ENCODE measurements at places on chromosomes 5 and 9. TPM values are rescaled to one million over a fixed set of nuclear protein-coding genes. Genes with fewer than 3 reads are reported as not detected.

Gene HTR1A
- not detected for polyA plus RNA-seq

DNA sequence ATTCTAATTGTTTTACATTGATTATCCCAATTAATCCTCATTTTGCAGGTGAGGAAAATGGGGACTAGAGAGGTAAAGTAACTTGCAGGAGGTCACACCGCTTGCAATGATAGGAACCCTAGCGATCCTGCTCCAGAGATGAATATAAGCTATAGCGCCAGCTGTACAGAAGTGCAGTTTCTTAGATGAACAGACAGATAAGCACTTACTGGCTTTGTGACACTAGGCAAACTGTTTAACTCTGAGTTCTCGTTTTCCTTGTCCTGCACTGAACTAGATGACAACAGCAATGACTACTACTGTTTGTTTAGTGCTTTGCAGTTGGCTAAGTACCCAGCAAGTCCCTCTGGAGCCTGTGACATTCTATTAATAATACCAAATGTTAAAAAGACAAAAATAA lies 11.1 kb downstream of the LHX6 start:
- no peak for DNase-seq

- DNase-seq: no peak
These were observed 151.0 kb downstream of the LPAR1 start for GRCh38 chr9:110887276-110887675.

Gene PTRH1
- 6.1 TPM for polyA plus RNA-seq

DNA sequence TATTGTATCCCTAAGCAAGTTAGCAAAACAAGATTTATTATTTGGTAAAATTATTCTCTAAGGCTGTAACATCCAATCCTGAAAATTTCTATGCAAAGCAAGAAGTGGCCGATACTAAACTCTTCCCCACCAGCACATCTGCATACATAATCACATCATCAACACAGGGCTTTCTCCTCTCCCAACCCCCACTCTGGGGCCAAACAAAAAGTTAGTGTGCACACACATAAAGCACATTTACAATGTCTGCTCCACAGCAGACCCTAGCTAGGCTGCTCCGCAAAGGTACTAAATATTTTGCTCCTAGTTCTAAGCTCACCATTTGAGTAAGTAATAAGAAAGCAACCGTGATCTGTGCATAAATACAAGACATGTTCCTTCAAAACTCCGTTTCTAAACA lies 3.6 kb downstream of the RNF130 start:
- DNase-seq: no peak

Gene PCDHA12
- not detected for polyA plus RNA-seq

DNA sequence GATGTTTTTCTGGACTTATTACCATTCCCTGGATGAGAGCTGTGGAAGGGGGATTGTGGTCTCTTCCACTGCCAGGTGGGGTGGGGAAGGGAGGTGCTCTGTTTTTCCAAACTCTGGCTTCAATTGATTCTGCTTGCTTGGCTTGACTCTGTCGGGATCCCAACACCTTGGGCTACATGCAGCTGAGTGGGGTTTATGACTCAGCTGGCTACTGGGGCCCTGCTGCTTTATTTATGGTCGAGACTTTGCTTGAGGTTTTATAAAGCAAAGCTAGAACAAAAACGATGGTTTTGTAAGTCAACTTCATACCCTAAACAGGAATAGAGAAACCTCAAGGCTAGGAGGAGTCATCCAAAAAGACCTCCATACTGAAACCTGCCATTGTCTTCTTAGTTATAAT lies 76.3 kb downstream of the AOPEP start:
- no peak for DNase-seq

- no peak for DNase-seq
These were observed 37.7 kb downstream of the SAR1B start for GRCh38 chr5:134594797-134595457.

DNA sequence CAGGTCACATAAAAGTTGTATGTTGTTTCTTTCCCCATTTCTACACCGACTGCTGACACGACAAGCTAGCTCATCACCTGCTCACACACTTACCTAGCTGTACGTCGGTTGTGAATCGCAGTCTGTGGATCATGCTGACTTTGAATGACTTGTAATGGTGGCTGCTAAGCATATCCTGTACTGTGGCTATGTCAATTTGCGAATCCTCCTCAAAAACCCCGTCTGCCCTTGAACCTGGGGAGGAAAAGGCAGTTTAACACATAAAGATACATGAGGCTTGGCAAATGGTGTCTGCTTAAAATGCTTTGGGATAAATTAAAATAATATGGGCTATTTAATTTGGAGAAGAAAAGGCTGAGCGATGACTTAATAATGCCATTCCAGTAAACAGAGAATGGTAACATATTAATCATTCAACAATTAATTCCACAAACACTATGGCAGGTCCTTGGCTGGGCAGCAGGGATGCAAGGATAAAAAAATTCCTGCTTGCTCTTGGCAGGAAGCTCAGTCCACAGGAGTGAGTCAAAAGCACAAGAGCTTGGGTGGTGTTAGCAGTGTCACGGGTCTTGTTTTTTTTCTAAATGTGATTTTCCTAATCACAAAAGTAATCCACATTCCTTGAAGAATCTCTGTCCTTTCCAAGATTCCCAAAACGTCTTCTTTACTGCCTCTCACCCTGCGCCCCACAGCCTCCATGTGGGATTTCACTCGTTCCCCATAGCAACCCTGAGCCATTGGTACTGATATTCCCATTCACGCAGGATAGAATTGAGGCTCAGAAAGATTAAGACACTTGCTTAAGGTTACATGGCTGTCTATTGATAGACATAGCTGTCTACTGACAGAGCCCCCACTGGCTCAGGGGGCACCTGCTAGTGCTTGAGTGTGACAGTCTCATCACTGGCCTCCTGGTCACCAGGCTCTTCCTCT lies 222.4 kb downstream of the MAPKAP1 start:
- peak; percentile 74 for DNase-seq

DNA sequence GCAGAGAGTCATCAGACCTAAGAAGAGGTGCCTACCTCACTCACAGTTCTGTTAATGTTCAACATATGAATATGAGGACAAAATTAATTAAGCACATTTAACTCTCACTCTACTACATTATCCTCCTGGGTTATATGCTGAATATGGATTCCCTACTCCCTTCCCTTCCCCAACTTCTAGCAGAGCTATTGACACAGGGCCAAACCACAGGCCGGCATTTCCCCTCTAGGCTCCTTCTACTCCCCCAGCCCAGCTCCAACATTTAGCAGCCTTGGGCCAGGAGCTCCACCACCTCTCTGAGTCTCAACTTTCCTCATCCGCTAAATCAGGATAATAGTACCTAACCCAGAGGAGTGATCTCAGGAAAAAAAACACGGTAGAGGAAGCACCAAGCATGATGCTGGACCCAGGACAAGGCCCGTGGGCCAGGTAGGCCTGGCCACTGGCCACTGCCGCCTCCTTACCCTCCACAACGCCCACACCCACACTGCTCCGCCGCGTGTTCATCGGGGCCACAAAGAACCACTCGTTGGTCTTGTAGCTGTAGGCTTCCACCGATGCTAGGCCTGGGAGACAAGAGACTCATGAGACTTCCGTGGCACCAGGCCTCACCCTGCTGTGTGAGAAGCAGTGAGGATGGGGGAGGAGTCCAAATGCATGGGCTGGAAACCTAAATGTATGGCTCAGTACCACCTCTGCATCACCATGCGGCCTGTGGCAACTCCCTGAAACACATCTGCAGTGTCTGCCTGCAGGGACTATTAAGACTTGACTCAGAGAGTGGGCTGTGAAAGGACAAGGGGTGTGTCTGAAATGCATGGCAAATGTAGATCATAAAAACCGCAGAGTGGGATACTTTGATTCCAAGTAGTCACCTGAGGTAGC lies 98.8 kb downstream of the KLHL3 start:
- DNase-seq: no peak

DNA sequence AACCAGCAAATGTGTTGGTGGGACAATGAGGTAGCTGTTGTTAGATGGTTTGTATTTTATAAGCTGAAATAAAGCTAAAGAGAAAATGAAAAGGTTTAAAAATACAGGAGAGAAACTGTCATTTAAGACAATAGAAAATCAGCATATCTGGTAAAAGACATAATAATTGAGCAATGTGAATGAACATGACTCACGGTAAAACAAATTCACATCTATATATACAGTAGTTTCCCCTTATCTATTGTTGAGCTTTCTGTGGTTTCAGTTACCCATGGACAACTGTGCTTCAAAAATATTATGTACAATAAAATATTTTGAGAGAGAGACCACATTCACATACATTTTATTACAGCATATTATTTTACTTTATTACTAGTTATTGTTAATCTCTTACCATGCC lies 1649.8 kb downstream of the EFNA5 start:
- DNase-seq: no peak

GRCh38 chr5:141322261-141322660 lies 1.7 kb upstream of the TAF7 start:
- DNase-seq: no peak

DNA sequence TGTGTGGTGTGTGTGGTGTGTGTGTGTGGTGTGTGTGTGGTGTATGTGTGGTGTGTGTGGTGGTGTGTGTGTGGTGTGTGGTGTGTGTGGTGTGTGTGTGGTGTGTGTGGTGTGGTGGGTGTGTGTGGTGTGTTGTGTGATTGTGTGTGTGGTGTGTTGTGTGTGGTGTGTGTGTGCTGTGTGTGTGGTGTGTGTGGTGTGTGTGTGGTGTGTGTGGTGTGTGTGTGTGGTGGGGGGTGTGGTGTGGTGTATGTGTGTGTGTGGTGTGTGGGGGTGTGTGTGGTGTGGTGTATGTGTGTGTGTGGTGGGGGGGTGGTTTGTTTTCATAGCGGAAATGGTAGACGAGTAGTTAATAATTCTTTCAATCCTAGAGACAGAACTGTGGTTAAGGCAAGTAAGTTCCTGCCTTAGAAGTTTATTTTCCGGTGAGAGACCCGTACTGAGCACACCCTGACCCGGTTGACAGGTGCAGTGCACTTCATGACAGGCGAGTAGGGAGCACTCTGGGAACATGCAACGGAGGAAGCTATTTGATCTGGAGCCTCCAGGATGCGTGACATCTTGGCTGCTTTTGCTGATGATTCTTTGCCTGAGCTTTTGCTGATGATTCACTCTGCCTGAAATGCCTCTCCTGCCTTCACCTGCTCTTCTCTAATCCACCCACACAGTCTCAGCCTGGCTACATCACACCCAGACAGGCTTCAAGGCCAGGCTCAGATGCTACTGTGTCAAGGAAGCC lies 21.7 kb upstream of the FAT2 start:
- DNase-seq: no peak

DNA sequence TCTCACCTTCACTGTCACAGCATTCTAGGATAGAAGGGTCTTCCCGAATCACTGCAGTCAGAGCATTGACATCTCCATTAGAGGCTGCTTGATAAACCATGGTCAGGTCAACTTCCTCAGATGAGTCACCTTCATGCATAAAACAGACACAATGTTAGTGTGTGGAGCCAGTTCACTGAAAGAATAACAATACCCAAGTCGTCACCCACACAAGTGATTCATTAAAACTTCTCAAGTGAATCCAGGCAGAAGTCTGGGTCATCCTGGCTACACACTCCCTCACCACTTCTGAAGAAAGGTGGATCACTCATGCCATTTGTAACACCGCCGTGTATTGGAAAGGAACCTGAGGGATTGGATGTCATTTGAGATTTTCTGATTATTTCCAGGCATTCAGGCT lies 49.6 kb downstream of the ANKRD55 start:
- peak; percentile 80 for DNase-seq

DNA sequence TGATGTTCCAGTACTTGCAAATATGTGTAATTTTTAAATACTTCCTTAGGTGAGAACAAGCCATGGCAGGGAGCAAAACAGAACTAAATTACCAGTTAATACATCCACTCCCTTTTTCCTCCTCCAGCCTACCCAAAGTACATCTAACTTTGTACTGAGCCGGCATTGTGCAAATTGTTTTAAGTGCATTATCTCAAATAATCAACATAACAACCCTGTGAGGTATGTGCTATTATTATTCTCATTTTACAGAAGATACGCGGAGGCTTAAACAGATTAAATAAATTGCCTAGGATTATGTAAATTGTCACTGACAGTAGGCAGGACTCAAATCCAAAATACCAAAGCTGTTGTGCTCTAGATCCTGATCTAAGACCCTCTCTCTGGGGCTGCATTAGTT lies 55.5 kb upstream of the KLF4 start:
- no peak for DNase-seq

Gene DND1
- polyA plus RNA-seq: 0.14 TPM

DNA sequence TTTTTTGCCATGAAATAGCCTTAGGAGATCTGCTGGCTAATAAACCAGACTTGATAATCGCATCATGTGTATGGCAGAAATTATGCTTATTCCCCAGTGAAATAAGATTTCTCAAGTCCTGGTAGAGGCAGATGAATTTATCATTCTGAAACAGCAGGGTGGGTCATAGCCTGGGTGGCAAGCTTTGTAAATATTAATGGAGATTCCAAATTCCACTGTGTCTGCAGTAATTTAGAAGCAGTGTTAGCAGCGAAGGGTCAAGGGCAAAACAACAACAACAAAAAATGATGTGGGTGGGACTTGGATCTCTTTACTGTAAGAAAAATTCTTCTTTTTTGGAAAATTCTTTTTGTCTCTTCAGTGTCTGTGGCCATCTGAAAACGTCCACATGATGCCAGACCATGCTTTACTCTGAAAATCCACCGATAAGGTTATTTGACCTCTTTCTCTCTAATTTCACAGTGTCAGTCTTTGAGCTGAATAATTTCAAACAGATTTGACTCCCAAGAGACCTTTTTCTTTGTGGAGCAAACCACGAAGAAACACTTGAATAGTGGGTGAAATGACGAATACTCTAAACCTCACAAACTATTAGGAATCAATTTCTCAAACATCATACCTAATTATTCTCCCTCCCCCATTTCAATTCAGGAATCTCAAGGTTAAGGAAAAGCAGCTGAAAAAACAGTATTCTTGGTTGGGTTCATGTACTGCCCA lies 106.0 kb upstream of the RPS23 start:
- DNase-seq: no peak

GRCh38 chr5:147836439-147836838 lies 5.0 kb upstream of the SPINK1 start:
- no peak for DNase-seq

Gene FCN2
- polyA plus RNA-seq: not detected

Gene INSYN2B
- polyA plus RNA-seq: 6.8 TPM
